ENCODE measurements at places on chromosomes 6 and 20. TPM values are rescaled to one million over a fixed set of nuclear protein-coding genes. Genes with fewer than 3 reads are reported as not detected.

- DNase-seq = no peak
Observed at GRCh38 chr6:143689852-143690251, 12.1 kb downstream of the PHACTR2 start.

DNA sequence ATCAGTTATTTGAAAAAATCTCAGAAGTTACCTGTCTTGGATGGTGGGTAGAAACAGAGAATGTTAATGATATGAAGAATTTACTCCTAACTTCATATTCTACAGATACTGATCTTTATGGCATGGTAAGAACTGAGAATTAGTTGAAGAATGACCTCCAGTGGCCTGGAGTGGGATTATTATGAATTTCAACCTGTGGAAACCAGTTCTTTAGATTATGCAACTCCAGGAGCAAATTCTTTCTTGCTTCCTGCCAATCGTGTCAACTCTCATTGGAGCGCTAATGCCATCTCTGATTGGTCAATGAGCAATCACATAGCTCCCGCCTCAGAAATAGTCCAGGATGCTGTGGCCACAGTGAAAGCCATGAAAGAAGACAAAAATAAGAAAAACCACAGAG is 40.6 kb downstream of the LYRM2 start:
- DNase-seq = no peak

GRCh38 chr6:75283907-75284631 is 523 bp downstream of the TMEM30A start:
- peak; percentile 81 for DNase-seq

The TNFRSF21 gene
- 27.4 TPM for total RNA-seq

DNA sequence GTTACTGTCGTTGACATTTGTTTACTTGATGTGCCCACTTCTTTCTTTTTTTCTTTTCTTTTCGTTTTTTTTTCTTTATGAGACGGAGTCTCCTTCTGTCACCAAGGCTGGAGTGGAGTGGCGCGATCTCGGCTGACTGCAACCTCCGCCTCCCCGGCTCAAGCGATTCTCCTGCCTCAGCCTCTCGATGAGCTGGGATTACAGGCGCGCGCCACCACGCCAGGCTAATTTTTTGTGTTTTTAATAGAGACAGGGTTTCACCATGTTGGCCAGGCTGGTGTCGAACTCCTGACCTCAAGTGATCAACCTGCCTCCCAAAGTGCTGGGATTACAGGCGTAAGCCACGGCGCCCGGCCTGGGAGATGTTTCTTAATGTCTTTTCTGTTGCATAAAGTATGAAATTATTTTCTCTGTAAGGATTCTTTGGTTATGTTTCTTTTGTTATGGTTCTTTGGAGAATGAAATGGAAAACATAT is 33.3 kb upstream of the PRSS16 start:
- no peak for DNase-seq

The TPD52L2 gene
- total RNA-seq = 58.1 TPM

Measured in spinal cord (tissue), 10 donors.